Dorsolateral prefrontal cortex (tissue), 122 donors: ENCODE measurements at places on chromosomes 3 and 15.

DNA sequence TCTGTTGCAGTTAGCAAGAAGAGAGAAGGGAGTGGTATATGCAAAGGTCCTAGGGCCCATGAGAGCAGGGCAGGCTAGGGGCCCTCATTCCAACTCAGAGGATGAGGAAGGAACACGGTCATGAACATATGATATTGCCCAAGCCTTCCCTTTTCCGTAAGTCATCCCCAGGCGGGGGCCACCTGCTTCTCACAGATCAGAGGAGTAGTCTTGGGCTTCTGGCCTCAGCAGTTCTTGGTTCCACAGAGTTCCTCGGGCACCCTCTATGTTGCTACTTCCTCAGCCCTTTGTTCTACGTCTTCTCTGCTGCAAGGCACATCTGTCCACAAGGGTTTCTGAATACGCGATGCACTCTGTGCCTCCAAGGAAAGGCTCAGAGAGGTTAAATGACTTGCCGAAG, 25.3 kb downstream of the EPHB3 start:
- no peak for DNase-seq

DNA sequence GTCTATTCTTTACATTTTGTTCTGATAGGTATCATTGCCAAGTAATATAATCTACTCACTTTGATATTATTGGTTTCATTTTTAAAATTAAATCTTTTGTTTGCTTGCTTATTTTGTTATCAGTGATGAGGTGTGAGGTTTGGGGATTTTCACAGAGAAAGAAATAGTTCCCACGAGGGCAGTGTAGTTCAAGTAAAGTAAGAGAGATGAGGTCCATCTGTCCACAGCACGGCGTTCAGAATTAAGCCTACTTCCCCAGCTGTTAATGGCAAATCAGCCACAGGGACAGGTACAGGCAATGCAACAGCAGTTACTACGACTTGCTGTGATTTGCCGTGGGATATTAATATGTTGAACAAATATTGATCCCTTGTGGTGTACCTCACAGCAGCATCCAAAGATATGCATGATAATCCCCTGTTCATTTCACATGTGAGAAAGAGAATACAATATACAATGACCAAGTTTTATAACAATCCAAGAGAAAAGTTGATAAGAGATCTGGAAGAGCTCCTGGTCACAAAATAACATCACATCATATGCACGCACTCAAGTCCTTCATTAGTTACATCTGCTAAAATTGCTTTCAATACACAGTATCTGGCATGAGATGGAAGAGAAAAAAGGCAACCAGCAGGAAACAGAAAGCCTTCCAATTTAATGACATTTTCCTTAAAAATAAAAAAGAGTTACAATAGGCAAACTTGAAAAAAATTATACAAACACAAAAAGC, 131.6 kb downstream of the TUSC7 start:
- no peak for DNase-seq

- DNase-seq: no peak
These were observed 5.1 kb downstream of the PSTPIP1 start for GRCh38 chr15:76999996-77000395.

- DNase-seq: no peak
These were observed 53.0 kb downstream of the CMSS1 start for GRCh38 chr3:99870712-99871111.

DNA sequence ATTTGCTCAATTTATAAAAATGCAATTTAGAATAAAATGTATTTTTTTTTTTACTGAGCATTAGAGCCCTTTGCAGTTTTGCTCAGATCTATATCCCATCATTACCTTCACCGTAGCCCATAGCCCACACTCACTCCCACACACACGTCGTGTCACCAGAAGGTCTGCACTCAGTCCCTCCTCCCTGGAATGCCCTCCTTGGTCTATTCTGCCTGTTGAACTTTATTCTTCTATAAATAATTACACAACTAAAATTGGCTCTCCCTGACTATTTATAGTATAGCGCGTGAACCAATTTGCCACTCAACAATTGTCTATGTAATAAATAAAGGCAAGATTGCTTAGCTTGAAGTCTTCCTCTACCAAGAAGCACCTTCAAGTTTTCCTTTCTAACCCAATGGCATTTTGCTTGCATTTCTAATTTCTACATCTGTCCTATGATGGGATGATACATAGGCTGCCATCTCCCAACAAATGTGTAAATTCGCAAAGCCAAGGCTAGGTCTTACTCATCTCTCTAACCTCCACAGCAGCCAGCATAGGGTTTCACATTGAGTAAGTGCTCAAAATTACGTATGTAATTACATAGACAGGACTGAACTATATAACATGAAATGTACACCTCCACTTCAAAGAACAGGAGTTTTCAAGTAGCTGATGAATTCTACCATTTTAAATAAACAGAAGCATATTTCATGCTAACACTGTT, 172.0 kb upstream of the HES1 start:
- DNase-seq: no peak

DNA sequence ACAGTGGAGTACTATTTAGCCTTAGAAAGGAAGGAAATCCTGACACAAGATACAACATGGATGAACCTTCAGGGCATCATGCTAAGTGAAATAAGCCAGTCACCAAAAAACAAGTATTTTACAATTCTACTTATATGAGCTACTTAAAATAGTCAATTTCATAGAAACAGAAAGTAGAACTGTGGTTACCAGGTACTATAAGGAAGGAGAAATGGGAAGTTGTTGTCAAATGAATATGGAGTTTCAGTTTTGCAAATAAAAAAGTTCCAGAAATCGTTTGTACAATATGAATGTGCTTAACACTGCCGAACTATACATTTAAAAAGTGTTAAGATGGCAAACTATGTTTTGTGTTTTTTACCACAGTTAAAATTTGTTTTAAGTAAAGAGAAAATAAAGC, 26.8 kb downstream of the TRANK1 start:
- no peak for DNase-seq

GRCh38 chr3:129599607-129600006, 6.9 kb downstream of the PLXND1 start:
- DNase-seq: no peak

GRCh38 chr3:73294537-73294936, 233.1 kb downstream of the EBLN2 start:
- DNase-seq: no peak
